Stimulated activated CD4-positive, alpha-beta T cell treated with anti-CD3 and anti-CD28 coated beads, Interleukin-1b, Interleukin-23, amount 100 ng/mL, for 48 hours (primary cell): ENCODE measurements at places on chromosomes 5 and 9.

DNA sequence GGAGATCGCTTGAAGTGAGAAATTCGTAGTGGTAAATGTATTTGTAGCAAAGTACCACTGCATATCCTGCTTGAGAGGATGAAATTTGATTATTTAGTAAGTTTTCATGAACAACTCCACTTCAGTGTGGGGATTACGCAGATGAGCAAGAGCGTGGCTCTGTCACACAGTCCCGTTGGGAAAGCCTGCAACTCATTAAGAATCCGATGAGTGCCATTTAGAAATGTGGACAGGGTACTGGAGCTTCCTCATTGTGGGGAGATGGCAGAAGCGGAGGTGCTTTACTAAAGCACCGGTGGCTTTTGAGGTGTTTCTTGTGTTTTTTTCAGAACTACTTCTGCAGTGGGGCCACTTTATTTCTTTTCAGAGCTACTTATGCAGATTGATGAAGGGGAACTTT is 1.4 kb downstream of the TJP2 start:
- DNase-seq = no peak

DNA sequence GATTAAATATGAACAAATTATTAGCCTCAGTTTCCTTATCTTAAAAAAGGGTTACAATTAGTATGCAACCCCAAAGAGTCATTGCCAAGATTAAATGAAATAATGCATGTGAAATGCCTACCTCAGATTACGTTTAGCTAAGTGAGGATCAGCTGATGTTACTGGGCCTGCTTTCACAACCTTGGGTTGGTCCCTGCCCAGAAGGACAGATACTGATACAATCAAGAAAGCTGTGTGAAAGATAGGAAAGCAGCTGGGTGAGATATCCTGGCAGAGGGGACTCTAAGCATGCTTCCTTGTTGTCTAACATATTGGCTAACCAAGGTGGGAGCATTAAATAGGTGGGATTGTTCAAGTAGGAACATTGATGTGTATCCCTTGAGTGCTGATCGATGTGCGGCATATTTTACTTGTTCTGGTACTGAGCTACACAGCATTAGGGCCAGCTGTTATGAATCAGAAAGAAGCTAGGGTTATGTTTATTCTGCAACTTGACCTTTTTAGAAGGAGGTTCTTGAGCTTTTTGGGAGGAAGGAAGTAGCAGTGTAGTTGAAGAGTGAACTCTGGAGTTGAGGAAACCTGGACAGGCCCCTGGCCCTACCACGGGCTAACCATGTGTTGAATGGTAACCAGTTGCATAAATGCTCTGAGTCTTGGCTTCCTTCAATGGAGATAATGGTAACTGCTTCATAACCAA is 28.9 kb downstream of the SNX24 start:
- DNase-seq = no peak

DNA sequence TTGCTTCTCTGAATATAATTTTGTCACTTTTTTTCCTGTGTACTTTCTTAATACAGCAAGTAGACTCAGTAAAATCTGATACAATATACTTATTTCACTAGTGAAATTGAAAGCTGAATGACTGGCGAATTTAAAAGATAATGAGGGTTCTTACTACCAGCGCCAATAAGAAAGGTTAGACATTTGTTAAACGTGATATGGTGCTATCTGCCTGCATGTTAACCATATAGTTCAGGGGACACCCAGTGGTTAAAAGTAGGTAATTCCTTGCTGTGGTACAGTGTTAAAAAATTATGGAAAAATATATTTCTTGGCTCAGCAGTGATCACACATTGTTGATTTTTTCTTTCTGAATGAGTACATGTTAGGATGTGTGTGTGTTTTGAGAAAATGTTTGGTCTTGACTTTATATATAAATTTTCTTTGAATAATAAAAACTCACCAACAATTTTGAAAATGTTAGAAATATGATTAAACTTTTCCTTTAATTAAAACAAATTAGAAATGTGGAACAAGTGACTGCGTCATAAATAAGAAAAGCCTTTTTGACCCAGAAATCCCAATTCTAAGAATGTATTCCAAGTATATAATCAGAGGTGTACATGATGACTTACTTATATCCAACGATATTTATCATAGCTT is 25.8 kb downstream of the CAST start:
- DNase-seq = no peak

GRCh38 chr5:174317256-174317894 is 271.9 kb downstream of the NSG2 start:
- no peak for DNase-seq

GRCh38 chr5:142724821-142725220 is 38.9 kb upstream of the FGF1 start:
- no peak for DNase-seq

DNA sequence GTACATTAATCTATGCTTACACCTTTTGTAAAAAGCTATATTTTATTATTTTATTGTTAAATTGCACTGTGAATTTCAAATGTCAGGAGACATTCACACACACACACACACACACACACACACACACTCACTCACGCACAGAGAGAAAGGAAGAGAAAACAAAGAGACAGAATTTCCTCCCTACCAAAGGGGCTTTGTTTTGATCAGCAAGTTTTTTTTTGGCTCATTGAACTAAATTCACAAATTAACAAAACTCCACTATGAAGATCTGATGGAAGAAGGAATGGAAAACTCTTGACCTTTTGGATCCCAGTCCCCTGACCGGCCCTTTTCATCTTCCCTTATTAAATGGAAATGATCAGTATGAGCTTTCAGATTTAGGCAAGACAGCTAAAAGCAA is 161.2 kb downstream of the PDE4D start:
- no peak for DNase-seq

DNA sequence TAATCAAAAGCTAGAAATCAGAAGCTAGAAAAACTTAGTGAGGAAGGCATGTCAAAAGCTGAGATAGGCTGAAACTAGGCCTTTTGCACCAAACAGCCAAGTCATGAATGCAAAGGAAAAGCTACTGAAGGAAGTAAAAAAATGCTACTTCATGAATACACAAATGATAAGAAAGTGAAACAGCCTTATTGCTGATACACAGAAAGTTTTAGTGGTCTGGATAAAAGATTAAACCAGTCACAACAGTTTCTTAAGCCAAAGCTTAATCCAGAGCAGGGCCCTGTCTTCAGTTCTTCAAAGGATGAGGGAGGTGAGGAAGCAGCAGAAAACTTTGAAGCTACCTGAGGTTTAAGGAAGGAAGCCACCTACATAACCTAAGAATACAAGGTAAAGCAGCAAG is 102.5 kb upstream of the SH3GL2 start:
- no peak for DNase-seq

DNA sequence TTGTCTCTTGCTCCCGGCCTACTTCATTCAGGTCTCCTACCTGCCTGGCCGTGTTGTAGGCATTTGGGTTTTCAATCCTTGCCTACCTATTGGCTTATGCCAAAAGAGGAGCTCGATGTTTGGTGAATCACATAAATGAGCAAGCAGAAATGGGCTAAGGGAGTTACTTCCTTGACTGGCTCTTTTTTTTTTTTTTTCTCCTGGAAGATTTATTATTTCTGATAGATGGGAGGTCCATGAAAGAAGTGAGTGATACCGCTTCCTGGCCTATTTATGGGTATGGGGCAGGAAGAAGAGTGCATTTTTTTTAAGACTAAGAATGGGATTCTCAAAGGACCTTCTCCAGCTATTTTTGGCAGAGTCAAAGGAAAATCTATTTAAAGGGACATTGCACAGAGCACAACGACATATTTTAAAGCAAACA is 294.1 kb downstream of the ARHGAP26 start:
- no peak for DNase-seq

DNA sequence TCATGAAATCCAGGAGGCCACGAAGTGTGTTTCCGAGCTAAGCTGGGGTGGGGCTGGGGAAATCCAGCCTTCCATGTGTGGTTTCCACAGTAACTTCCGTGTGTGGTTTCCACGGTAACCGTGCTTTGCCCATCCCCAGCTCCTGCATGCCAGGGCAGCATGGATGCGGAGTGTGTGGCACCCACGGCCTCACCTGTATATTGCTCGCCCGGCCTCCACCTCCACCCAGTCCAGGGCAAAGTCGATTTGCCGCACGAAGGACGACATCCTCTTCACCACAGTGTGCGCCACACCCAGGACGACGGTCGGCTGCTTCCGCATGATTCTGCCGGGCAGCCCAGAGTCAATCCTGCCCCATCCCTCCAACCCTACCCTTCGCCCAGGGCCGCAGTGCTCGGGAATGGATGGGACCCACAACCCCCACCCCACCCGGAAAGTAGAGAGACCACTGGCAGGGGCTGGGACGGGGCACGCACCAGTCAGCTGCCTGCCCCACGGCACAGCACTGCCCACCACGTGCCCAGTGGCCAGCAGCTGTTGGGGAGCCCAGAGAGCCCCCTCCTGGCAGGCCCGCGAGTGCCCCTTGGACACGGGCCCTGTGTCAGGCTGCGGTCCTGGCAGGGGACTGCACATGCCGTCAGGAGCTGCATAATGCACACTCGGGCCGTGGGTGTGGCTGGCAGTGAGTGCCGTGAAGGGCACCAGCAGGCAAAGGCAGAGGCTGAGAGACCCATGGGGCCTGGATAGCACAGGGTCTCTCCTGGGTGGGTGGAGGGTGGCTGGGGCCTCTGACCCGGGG is 39.0 kb upstream of the NSMF start:
- no peak for DNase-seq

DNA sequence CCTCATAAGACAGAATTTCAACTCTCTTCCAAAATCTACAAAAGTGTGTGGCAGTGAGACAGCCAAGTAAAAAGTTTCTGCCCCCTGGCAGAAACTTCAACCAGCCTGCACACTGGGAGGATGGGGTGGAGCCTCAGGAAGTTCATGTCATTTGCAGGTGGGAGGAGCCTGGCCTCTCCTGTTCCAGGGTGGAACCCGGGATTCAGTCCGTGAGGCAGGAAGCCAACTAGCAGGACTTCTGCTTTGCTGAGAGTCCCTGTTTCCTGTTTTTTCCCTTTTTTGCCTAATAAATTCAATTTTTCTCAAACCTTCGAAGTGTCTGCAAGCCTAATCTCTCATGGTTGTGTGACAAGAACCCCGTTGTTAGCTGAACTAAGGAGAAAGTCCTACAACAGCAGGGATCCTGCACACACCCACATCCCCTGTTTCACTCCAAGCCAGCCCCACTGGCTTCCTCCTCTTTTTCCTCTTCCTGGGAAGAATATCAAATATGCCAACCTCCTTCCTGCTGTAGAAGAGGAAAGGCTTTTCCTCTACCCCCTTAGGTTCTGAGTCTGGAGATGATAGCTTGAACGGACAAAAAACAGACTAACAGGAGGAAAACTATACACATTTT is 69.3 kb downstream of the ALDH7A1 start:
- DNase-seq = no peak

DNA sequence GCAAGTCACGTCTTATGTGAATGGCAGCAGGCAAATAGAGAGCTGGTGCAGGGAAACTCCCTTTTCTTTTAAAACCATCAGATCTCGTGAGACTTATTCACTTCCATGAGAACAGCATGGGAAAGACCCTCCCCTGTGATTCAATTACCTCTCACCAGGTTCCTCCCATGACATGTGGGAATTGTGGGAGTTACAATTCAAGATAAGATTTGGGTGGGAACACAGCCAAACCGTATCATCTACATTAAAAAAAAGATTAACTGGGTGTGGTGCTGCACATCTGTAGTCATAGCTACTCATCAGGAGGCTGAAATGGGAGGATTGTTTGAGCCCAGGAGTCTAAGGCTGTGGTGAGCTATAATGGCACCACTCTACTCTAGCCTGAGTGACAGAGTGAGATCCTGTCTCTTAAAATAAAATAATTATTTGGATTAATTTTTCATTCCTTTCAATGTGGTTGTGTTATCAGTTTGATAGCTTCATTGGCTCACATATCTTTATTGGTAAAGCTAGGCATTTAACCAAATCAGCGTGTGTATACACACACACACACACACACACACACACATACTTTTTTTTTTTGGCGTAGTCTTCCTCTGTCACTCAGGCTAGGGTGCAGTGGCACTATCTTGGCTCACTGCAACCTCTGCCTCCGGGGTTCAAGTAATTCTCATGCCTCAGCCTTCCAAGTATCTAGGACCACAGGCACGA is 21.8 kb downstream of the DENND4C start:
- no peak for DNase-seq

DNA sequence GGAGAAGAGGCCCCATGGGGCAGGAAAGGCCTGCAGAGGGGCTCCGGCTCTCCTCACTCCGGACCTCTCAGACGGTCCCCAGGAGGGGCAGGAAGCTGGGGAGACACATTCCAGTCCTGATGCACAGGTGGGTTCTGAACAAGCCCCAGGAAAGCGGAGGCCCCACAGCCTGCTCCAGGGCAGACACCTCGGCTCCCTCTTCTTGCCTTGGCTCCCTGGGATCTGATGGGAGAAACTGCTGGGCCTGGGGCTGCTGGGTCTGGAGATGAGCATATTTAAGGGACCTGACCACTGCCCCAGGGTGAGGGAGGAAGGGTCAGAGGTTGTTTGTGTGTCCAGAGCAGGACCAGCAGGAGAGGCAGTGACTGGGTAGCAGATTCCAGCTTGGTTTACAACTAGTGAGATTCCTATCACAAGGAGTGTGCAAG is 1.2 kb downstream of the CORO2A start:
- DNase-seq = no peak

- no peak for DNase-seq
Measured at GRCh38 chr5:54553659-54554207, 36.2 kb downstream of the SNX18 start.

DNA sequence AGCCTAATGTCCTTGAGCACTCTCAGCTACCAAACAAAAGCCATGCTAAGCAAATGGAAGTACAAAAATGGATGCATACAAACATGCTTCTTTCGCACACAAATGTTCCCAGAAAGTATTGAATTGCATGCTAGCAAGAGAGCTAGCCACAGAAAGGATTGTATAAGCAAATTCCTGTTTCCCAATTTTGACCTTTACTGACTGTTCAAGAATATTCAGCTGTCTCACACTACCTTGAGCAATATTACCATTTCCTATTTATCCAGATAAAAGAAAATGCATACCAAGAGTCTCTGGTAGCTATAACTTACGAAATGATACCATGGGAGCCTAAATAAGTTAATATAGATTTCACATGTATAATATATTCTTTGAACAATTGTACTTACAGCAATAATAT is 264.6 kb downstream of the TMEM167A start:
- no peak for DNase-seq

GRCh38 chr5:55591686-55592085 is 56.9 kb upstream of the PLPP1 start:
- DNase-seq = no peak

GRCh38 chr9:76608575-76609273 is 149.7 kb downstream of the GCNT1 start:
- no peak for DNase-seq

DNA sequence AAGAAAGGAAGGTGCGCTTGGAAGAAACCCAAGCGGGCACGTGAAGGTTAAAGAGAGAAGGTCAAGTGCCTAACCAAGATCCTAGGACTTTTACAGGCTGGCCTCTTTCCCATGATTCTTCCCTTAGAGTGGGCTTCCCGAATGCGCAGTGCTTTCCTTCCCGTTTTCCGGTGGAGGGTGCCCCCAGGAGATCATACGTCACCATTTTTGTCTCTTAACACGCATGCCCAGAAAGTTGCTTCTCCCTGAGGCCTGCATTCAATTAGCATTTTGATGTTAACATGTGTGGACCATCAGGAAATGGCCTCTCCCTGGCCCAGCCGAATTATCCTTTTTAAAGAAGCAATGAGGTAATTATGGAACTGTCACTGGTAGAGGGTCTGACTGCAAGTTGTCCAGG is 1.9 kb upstream of the RUSC2 start:
- no peak for DNase-seq
